ENCODE measurements at places on chromosomes 4 and X.

- no peak for DNase-seq
Observed at GRCh38 chr4:142984871-142985585, 138.9 kb upstream of the INPP4B start.

- no peak for DNase-seq
Observed at GRCh38 chr4:1544861-1545281, 138.6 kb upstream of the NKX1-1 start.

GRCh38 chrX:153521034-153521433 is 3.6 kb downstream of the ATP2B3 start:
- DNase-seq, result no peak

- DNase-seq, result no peak
Observed at GRCh38 chr4:52864793-52865192, 2.7 kb downstream of the RASL11B start.

DNA sequence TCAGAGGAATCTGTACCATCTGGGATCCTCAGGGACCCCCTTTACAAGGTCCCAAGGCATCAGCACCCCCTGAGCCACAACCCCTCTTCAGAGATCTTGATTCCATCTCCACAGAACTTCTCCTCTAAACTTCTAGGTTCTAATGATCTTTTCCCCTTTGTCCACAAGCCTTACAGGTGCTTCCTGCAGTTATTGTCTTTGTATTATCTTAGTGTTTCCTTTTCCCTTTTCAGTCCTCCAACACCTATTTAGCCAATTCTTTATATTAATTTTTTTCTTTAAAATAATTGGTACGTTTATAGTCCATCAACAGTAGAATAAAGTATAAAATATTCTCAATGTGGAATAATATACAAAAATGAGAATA is 35.2 kb upstream of the FAM241A start:
- no peak for DNase-seq

DNA sequence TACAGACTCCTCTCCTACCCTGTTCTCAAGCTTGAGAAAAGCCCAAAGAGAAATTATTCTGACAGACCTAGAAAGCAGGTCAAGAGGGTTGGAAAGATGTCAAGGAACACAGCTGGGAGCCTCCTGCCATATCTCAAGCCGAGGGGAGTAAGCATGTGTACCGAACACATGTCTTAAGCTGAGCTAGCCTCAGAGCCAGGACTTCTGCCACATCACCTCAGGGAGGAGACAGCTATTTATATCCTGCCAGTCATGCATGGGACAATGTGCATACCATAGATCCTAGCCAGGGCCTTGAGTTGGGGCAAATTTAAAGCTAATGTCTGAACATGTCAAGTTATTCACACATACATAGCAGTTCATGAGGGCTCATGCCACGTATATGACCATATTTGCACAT is 11.8 kb downstream of the TMEM31 start:
- no peak for DNase-seq

GRCh38 chr4:118221227-118221800 is 131.5 kb downstream of the PRSS12 start:
- no peak for DNase-seq

DNA sequence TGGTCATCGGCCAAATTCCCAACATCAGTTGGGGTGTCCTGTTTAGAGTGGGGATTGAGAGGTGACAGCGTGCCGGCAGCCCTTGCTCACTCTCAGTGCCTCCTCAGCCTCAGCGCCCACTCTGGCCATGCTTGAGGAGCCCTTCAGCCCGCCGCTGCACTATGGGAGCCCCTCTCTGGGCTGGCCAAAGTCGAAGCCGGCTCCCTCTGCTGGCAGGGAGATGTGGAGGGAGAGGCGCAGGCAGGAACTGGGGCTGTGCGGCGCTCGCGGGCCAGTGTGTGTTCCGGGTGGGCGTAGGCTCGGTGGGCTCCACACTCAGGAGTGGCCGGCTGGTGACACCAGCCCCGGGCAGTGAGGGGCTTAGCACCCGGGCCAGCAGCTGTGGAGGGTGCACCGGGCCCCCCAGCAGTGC is 7.1 kb upstream of the CENPU start:
- no peak for DNase-seq

DNA sequence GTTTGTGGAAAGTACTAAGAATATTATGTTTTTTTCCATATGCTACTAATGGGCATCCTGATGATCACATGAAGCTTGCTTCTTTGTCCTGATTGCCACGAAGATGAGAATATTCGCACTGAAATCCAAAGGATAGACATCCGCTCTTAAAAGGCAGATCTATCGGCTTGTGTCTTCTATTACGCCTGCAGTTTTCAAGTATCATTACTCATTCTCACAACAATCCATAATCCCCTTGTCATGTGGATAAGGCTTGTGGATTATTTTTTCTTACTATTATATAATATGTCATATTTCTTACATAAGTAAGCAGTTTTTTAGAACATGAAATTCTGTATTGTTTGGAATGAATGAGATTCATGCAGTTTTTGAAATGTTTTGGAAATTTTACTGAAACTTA is 62.8 kb downstream of the KCNIP4 start:
- no peak for DNase-seq

DNA sequence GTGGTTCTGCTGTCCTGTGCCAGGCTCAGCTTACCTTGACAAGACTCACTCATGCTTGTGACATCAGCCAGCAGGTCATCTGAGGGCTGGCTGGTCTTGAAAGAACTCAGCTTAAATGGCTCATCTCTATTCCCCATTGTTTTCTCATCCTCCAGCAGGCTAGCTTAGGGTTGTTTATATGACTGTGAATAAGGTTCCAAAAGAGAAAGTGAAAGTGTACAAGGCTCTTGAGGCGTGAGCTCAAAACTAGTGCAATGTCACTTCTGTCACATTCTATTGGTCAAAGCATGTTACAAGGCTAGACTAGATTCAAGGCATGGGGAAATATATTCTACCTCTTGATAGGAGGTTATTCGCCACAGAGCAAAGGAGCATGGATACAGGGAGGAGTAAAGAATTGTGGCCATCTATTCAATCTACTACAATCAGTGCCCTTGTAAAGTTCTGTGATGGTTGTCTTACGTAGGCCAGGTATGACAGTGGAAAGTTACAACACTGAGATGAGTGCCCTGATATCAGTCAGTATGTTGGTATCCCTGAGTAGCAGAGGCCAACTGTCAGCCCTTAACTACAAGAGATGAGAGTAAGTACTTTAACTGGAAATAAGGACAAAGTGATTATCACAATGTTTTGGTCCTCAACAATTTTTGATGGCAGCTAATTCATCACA is 19.8 kb upstream of the TMLHE start:
- no peak for DNase-seq

GRCh38 chr4:44760142-44760898 is 34.0 kb upstream of the GNPDA2 start:
- no peak for DNase-seq

DNA sequence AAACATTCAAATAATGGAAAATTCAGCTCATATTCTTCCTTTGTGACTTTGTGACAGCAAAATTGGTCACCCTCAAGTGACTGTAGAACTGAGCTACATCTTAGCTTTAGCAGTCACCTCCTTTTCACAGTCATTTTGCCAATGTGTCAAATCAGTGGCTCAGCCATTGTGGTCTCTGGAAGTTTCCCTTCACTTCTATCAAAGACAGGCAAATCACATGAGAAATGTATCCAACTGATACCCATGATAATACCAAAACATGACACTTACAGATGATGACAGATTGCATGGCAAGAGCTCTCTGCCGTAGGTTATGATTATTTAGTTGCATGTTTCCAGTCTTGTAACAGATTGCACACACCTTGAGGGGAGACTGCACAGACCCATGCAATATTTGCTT is 549.8 kb upstream of the MAGEB2 start:
- DNase-seq, result no peak

DNA sequence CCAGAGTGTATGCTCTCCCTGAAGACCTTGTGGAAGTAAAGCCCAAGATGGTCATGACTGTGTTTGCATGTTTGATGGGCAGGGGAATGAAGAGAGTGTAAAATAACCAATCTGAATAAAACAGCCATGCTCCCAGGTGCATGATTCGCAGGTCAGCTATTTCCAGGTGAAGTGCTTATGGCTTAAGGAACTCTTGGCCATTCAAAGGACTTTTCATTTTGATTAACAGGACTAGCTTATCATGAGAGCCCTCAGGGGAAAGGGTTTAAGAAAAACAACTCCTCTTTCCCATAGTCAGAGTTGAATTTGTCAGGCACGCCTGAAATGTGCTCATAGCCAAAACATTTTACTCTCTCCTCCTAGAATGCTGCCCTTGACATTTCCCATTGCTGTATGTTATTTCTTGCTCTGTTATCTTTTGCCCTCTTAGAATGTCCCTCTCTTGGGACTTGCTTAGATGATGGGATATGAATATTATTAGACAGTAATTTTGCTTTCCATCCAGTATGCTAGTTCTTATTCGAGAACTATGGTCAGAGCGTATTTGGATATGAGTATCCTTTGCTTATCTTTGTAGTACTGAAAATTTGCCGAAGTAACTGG is 88.6 kb downstream of the PLS3 start:
- no peak for DNase-seq

- no peak for DNase-seq
Observed at GRCh38 chr4:4607336-4608213, 65.7 kb upstream of the STX18 start.

DNA sequence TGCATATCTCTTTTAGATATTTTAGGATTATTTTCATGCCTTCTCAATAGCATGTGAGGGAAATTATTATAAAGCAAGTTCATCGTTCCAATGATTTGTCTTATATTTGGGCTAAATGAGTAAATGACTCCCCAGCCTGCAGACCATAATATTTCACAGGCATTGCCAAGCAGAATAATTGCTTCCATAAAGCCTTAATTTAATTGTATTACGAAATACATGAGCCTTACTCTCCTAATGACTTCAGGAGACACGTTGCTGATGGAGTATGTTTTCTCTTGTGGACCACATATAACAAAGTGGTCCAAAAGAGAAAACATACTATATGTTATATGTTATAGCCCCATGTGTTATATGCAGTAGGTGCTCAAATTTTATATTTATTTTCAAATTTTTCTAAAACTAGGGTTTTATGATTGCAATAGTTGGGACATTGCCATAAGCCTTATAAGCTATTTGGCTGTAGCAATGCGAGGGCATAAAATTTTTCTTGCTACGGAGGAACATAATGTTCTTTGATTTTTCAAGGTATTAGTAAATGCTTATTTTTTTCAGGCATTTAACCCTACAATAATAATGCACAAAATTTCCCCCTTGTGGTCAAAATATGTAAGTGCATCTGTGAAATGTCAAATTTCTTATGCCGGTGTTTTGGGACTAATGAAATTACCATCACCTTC is 26.2 kb upstream of the TMPRSS11D start:
- no peak for DNase-seq

DNA sequence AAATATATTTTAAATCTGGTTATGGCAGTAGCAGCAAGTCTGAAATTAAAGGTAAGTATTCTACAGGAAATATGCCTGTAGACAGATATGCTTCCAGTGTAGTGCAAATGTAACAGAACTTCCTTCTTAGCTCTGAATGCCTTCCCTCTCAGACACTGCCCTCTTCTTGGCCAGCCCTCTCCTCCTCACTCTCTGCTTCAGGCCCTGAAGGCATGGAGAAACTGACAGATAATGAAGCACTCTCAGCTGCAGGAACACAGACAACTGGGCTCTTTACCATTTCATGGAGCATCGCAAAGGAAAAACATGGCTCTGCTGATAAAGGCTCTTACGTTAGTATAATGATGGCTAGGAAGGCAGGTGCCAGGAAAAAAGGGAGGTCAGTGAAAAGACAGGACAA is 431.5 kb upstream of the RASGEF1B start:
- DNase-seq, result no peak

- no peak for DNase-seq
Observed at GRCh38 chr4:79022529-79022928, 83.3 kb upstream of the PAQR3 start.

DNA sequence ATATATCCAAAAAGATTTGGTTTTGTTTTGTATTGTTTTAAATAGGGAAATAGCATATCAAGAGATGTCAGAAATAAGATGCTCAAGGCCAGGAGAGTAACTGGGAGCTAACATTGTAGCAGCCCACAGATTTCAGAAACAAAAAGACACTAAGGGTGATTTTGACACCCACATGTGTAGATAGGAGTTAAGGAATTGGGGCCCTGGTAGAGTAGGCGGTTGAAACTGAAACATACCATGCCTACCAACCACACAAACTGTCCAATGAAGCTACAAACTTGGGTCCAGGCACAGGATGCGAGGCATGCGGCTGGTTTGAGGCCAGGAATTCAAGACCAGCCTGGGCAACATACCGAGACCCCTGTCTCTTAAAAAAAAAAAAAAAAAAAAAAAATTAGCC is 6.3 kb upstream of the HSPA4L start:
- DNase-seq, result no peak

DNA sequence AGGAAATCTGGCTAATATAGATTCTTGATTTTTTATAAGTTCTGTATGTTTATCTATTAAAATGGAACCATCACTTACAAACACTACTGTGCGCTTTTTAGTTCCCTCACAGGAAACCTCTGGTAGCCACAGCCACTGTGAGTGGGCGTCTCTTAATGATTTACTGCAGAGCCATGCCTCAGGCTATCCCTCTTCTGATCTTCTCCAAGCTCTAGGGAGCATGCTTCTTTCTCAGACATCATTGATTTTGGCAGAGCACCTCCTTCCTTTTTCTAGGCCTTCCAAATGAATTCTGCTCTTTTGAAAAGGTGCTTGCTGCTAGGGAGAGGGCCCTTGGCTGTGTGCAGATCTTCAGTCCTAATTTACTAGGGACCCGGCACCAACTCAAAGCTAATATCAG is 61.1 kb upstream of the STS start:
- no peak for DNase-seq

DNA sequence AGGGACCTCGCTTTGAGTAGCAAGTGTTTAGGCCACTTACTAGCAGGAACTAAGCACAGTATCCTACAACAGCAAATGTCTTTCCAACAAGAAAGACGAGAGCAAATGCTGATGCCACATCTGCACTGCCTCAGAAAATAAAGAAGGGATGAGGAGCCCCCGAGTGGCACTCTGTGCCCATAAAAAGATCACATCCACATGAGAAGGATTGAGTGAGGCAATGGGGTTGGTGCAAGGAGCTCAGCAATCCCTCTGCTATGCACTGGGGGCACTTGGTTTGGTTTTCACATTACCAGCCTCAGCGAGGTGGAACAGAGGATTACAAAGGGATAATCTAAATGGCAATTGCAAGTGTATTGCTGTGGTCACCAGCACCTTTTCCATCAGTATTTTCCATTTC is 252.8 kb upstream of the SLC7A11 start:
- no peak for DNase-seq

GRCh38 chrX:130529531-130529930 is 127.7 kb downstream of the RBMX2 start:
- no peak for DNase-seq

GRCh38 chr4:147591106-147591505 is 26.1 kb upstream of the TMEM184C start:
- no peak for DNase-seq
